Inflammatory macrophage treated with lipopolysaccharide for 1 hour (primary cell): ENCODE measurements at places on chromosomes 3 and 15.

- no peak for DNase-seq
Measured at GRCh38 chr3:26712211-26713026, 89.8 kb downstream of the LRRC3B start.

DNA sequence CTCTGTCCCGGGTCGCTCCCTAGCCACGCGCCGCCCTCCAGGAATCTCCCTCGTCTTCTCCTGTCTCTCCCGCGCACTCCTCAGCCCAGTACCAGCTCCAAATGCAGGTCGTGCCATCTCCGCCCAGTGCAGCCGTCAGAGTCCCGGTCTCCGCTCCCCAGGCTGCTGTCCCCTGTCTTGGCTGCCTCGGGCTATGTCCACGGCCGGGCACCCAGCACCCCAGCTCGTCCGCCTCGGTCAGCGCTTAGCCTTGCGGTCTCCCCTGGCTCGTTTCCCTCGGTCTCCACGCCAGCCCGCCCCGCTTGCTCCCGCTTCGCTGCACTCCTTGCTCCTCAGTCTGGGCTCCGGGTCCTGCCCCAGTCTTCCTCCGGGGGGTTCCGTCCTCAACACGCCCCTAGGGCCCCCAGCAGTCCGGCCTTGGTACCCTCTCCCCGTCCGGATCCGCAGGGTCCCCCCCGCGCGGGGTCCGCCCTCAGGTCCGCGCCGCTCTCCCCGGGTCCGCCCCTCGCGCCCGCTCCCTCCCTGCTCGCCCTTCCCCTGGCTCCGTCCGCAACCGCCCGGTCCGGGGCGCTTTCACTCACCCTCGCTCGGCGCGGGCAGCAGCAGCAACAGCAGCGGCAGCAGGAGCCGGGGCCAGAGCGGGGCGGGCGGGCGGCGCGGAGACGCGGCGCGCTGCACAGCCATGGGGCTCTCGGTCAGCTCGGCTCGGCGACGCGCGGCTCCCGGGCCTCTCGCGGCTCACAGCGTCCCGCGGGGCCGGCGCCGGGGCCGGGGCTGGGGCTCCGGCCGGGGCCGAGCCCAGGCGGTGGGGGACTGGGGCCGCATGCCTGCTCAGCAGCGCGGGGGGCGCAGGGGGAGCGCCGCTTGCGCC, 462 bp downstream of the IGDCC3 start:
- no peak for DNase-seq

GRCh38 chr15:92619145-92620101, 36.2 kb downstream of the FAM174B start:
- DNase-seq: no peak

- DNase-seq: no peak
Measured at GRCh38 chr15:42118650-42119445, 24.5 kb upstream of the PLA2G4D start.
